ENCODE measurements at places on chromosomes 1 and 21.
A peak's percentile ranks its signal among the peaks of the same experiment; 100 is the strongest.

DNA sequence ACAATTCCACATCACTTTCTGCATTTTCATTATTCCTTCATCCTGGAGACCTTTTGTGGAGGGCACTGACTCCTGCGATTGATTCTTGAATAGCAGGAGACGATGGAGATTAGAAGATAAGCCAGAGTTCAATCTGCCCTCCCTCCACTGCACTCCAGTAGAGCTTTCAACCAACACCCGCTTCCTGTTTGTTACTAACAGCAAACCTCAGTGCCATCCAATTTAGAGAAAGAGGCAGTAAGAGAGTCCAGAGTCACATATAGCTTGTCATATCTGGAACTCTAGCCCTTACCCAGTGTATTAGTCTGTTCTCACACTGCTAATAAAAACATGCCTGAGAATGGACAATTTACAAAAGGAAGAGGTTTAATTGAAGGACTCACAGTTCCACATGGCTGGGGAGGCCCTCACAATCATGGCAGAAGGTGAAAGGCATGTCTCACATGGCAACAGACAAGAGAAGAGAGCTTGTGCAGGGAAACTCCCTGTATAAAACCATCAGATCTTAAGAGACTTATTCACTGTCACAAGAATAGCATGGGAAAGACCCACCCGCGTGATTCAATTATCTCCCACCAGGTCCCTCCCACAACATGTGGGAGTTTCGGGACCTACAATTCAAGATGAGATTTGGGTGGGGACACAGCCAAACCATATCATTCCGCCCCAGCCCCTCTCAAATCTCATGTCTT lies 55.9 kb downstream of the PCBP3 start:
- DNase-seq, result no peak

- DNase-seq, result no peak
Measured at GRCh38 chr21:28391938-28392849, 600.5 kb downstream of the LTN1 start.

DNA sequence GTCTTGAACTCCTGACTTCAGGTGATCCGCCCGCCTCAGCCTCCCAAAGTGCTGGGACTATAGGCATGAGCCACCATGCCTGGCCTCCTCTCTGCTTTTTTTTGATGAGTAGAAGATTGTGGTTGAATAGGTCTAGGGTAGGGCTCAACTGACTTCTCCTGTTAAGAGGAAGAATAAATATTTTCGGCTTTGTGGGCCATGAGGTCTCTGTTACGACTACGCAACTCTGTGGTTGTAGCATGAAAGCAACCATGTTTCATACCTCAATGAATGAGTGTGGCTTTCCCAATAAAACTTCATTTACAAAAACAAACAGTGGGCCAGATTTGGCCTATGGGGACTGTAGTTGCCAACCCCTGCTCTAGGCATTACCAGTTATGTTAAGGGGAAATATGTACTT lies 67.8 kb downstream of the NID1 start:
- no peak for DNase-seq

DNA sequence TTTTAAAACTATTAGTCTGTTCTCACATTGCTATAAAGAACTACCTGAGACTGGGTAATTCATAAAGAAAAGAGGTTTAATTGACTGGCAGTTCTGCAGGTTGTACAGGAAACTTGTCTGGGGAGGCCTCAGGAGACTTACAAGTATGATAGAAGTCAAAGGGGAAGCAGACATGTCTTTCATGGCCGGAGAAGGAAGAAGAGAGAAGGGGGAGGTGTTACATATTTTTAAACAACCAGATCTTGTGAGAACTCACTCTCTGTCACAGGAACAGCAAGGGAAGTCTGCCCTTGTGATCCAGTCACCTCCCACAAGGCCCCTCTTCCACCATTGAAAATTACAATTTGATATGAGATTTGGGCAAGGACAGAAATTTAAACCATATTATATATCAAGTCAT lies 55.9 kb downstream of the CLIC4 start:
- no peak for DNase-seq

- no peak for DNase-seq
Measured at GRCh38 chr1:42996384-42996970, 37.8 kb upstream of the SLC2A1 start.

DNA sequence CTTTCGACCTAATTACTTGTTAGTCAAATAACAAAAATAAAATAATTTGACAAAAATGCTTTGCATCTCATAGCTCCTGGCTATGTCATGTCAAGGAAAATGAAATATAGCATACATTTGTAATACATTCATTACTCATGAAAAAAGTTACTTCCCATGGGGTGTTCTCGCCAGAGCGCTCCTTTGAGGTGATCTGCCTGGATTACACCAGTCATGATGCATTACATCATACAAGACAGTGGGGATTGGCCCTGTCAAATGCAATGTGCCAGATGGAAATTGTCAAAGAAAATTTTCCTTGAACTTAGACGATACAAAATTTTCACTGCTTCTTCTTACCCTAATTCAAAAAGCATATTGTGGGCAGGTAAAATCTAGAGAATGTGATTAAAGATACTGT lies 215.6 kb upstream of the B3GALT2 start:
- no peak for DNase-seq

- no peak for DNase-seq
Measured at GRCh38 chr1:31207569-31207968, 32.1 kb downstream of the NKAIN1 start.

DNA sequence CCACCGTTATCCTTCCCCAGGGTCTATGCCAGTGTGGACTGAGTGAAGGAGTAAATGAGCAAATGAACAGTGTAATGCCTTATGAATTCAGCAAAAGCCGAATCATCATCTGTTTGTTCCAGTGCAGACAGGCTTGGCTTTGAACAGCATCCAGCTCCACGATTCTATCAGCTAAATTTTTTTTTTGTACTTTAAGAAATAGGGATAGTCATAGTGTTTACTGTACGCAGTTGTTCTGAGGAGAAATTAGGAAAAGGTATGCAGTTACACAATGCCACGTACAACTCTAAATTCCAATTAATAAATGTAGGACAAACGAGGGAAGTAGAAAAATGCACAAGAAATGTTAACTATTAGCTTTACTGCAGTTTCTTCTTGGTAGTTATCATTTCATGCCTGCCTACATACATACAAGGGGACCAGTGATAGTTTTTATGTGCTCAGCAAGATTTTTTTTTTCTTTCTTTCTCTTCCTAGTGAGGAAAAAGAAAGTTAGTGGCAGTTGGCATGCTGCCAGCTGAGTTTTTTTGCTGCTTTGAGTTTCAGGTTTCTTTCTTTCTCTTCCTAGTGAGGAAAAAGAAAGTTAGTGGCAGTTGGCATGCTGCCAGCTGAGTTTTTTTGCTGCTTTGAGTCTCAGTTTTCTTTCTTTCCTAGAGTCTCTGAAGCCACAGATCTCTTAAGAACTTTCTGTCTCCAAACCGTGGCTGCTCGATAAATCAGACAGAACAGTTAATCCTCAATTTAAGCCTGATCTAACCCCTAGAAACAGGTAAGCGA lies at the start of gene IFI44L:
Gene IFI44L, plus strand, starts transcription at position 646 of the 777 bp plus-strand sequence. CDS start 7,468 bp downstream, outside the sequence.
- no peak for DNase-seq

- DNase-seq, result no peak
Measured at GRCh38 chr1:62926681-62927252, 142.8 kb downstream of the ATG4C start.

DNA sequence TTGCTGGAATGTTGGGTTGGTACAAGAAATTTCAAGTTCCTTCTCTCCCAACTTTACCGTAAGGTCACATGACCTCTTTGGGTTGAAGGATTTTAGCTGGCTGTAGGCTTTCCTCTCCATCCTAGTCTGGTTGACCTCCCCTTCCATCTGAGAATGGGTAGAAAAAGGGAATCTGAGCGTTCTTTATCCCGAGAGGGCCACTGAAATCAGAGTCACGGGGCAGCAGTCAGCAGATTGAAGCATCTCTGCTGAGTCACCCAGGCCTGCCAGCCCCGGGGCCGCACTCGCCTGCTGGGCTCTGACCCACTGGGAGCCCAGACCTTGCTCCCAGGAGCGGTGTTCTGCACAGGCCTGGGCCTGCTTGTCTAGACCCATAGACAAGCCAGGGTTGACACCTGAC lies 31.0 kb downstream of the TMCC2 start:
- DNase-seq, result peak; percentile 76

GRCh38 chr21:32335601-32336575 lies 37.2 kb downstream of the MRAP start:
- DNase-seq, result no peak

- no peak for DNase-seq
Measured at GRCh38 chr1:60017508-60018205, 55.9 kb downstream of the C1orf87 start.

DNA sequence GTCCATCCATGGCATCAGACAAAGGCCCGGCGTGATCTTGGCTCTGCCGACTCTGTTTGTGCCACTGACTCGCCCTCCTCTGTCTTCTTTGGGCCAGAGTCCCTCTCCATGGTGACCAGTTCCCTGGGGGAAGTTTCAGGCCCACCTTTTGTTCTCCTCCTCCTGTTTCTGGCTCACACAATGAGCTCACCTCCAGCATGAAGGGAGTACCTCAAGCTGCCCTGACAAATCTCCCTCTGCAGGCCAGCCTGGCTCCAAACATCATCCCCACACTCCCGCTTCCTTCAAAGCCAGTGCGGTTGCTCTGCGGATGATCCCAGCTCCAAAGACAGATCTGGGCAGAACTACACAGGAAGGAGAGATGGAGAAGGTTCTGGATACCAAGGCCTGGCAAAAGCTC lies 576.6 kb downstream of the NPHP4 start:
- no peak for DNase-seq

DNA sequence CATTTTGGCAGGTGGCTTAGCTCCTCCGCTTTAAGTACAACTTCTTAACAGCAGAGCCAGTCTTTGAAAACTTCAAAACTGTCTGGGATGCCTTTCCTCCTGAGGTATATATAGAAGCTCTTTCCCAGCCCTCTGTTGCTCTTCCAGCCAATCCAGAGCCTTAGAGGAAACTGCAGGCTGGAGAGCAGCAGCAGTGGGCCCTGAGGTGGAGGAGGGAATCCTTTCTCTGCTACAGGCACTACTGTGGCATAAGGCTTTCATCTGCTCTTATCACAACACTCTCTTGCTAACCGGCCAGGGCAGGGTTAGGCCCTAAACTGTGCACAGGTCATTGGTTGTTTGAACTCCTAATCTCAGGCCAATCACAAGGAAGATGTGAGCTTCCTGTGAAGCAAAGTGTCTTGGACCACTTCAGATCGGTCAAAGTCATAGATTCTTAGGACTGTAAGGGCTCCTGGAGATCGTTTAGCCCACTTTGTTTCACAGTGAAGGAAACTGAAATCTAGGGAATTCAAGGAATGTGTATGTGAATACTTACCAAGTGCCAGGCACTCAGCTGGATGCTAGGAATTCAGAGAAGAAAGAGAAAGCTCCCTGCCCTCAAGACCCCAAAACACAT lies at the start of gene RGS5:
Gene RGS5, minus strand, starts transcription at position 84 of the 619 bp plus-strand sequence. Its CDS starts 81 bp downstream, at position 3.
- DNase-seq, result peak; percentile 21

DNA sequence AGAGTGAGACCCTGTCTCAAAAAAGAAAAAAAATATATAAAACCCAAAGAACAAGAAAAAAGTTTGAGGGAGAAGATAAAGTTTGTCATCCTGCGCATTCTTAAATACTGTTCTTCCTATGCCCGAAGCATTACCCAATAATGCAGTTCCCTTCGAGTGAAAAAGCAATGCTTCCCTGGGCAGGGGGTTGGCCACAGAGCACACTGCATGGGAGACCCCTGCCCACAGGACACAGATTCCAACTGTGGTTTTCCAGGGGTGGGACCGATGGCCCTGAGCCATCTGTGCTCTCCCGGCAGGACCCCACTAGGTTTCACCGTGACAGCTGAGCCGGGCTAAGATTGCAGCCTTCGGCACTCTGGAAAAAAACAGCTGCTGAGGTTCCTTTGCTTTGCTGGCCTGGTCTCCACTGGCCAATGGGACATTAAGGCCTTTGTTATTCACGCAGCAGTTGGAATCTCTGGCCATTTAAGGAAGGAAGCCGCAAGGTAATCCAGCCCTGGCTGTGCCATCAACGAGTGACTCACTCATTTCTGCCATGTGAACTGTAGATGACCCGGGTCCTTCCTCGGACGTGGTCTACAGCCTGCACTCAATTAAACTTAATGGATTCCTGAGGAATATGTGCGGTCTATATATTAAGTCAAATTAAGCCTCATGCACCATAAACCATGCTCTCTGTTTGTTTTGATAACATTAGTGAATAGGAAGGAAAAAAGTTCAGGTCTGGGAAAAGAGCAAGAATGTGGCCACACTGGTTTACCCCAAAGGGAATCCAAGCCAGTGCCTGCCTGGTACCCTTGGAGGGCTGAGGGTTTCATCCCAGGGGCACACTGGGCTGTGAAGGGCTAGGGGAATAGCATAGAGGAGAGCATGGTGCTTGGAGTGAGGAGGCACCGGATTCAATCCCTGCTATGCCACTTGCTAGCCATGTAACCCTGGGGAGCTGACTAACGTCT lies 163.2 kb downstream of the ZBTB18 start:
- peak; percentile 85 for DNase-seq

GRCh38 chr1:109632671-109633346 lies 13.2 kb downstream of the AMPD2 start:
- no peak for DNase-seq

GRCh38 chr21:35127851-35128250 lies 78.7 kb upstream of the RUNX1 start:
- no peak for DNase-seq

DNA sequence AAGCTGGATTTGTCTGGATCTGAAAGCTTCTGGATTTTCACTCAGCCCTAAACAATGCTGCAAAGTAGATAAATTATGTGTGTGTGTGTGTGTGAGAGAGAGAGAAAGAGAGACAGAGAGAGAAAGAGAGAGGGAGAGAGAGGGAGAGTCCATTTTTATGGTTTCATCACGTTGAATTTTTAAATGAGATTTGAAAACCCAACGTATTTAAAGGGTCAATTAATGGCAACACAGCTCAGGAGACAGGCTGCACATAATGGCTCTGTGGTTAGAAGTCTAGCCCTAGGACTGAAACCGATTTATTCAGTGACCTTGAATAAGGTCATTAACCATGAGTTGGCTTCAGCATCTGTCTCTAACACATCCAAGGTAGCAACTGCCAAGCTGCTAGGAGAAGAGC lies 35.3 kb upstream of the FMN2 start:
- DNase-seq, result no peak

GRCh38 chr1:172883844-172884243 lies 166.9 kb downstream of the TNFSF18 start:
- no peak for DNase-seq

- no peak for DNase-seq
Measured at GRCh38 chr21:44713846-44714245, 2.5 kb upstream of the TSPEAR start.

GRCh38 chr1:41864471-41865040 lies 54.2 kb downstream of the HIVEP3 start:
- DNase-seq, result no peak

Data from urothelium cell line (cell line).